ENCODE measurements at places on chromosomes 4 and X.

- no peak for DNase-seq
Observed at GRCh38 chrX:154714925-154715324, 36.0 kb downstream of the GAB3 start.

DNA sequence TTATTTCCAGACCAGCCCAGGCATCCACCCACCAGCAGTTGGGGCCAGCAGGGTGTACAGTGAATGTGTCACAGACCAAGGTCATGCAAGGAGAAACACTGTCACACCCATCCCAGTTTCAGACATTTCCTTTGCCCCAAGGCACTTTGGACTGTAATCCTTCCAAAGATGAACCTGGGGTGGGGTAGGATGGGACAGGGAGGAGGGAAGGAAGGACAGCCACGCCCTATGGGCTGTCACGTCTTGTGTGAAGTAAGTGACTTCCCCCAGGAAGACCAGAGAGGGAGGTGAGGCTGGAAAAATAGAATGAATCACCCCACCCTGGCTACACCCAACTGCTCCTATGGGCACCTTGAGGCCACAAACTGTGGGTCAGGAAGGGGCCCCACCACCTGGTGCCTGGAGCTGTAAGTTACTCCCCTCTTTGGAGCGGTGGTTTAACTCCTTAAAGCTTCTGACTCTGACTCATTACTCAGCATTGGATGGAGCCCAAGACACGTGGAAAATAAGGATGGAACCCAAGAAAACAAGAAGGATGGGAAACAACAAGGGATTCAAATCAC lies 349.9 kb upstream of the KLF3 start:
- DNase-seq: no peak

DNA sequence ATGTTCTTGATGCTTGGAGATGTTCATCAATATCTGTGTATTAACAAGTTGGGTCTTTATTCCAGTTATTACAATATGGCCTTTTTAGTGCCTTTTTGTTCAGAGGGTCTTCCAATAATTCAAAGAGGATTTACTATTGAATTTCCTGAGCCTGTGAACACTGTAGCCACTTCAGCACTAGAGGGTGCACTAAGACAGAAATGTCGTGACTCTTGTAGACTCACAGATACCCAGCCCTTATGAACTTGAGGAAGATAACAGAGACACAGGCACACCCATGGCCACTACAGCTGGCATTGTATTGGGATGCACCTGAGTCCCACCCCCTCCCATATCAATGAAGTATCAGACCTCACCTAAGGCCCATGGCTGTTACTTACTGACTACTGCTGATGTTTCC lies 54.4 kb upstream of the ACTRT1 start:
- DNase-seq: no peak

DNA sequence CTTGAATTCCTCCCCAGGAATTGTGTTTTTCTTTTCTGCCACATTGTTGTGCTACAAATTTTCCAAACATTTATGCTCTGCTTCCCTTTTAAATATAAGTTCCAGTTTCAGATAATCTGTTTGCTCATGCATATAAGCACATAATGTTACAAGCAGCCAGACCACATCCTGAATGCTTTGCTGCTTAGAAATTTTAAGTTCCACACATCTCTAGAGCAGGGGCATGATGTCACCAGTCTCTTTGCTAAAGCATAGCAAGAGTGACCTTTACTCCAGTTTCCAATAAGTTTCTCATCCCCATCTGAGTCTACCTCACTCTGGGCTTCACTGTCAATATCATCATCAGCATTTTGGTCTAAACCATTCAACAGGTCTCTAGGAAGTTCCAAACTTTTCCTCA lies 932.5 kb downstream of the SH3BGRL start:
- no peak for DNase-seq

DNA sequence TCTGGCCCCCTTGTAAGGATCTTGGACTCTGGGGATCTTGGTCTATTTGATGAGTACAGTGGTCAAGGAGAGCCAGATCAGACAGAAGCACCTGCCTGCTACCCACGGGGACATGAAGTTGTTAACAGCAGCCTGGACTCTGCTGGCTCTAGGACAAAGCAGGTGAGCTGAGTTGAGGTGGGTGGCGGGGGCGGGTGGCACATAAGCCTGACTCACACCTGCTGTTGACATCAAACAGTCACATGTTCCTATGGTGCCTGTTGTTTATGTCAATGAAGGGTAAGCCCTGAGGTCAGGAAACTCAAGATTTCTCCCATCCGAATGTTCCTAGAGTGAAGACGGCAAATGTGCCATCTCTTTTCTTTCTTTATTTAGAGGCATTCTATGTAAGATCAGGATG lies 50.1 kb upstream of the CLNK start:
- no peak for DNase-seq

DNA sequence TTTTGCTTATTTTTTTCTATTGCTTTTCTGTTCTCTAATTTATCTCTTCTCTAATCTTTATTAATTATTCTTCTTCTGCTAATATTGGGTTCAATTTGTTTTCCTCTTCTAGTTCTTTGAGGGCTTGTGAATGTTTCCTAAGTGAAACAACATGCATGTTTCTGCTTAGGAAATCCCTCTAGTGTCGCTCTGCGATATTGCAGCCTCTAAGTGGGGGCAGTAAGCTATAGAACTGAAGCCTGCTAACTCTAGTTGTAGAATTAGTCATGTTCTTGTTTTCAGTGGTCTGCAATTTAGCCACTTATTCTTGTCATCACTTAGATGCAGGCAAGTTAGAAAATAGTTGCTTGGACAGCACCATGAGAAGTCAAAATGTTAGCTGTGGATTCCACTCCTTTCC lies 222.6 kb downstream of the SPIN4 start:
- no peak for DNase-seq

GRCh38 chrX:45775468-45775867 lies 574.8 kb upstream of the DIPK2B start:
- DNase-seq: no peak

DNA sequence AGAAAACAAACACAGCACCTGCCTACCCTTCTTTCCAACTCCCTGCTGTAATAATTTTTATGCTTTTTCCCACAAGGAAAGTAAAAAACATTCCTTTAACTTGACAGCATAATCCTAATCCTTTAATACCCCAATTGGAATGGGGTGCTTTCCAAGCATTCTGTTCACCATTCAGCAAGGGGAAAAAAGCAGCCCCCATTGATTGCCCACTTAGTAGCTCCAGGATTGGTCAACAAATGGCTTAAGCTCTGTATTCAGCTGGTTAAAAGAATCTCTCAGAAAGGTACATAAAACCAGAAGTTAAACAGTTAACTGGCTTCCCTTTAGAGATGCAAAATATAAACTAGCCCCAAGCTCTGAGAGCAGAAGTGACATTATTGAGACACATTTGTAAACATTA lies 194.8 kb upstream of the ATOH1 start:
- DNase-seq: no peak

GRCh38 chrX:153564047-153564606 lies 34.8 kb downstream of the CCNQ start:
- DNase-seq: no peak
